ENCODE measurements at places on chromosomes 2 and 18.

- H3K4me3 ChIP-seq: no peak overlapping the region
- DNase-seq: no peak
- no peaks in the 10 kb centered on the region for H3K27me3 ChIP-seq
- H3K36me3 ChIP-seq: no peaks in the 10 kb centered on the region
- no peaks in the 10 kb centered on the region for H3K4me1 ChIP-seq
These were observed 18.8 kb downstream of the SPRED2 start for GRCh38 chr2:65413610-65414009.

- no peaks in the 10 kb centered on the region for H3K36me3 ChIP-seq
- no peak overlapping the region for H3K27ac ChIP-seq
- peaks cover 100% of the 10 kb centered on the region for H3K27me3 ChIP-seq
These were observed 2.0 kb upstream of the CHRND start for GRCh38 chr2:232523682-232524597.

GRCh38 chr18:51039138-51040112, 9.4 kb downstream of the SMAD4 start:
- DNase-seq: no peak
- H3K4me3 ChIP-seq: no peak overlapping the region
- peak overlapping the region; percentile 7 for H3K27ac ChIP-seq
- H3K4me1 ChIP-seq: peaks cover 98% of the 10 kb centered on the region
- H3K27me3 ChIP-seq: no peaks in the 10 kb centered on the region

- no peaks in the 10 kb centered on the region for H3K27me3 ChIP-seq
- H3K4me1 ChIP-seq: peaks cover 57% of the 10 kb centered on the region
- no peak overlapping the region for H3K27ac ChIP-seq
- H3K36me3 ChIP-seq: no peaks in the 10 kb centered on the region
These were observed 207.9 kb downstream of the ARL4C start for GRCh38 chr2:234288974-234289455.

DNA sequence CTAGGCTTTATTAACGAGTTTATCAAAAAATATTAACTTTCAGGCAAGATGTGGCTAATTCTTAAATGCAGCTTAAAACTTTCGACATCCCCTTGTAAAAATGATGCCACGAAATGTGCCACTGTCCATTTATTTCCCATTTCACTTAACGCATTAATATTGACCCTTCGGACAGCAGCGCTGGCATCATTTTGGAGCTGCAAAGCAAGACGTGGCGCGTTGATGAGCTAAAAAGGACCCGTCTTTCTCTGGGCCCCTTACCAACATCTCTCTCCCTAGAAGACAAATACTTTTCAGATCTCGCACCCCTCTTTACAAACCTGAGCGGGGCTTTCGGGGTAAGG, 367.9 kb downstream of the MTX2 start:
- DNase-seq: no peak
- H3K36me3 ChIP-seq: no peaks in the 10 kb centered on the region
- H3K27ac ChIP-seq: peak overlapping the region; percentile 88
- peak overlapping the region; percentile 78 for H3K4me3 ChIP-seq
- H3K4me1 ChIP-seq: no peaks in the 10 kb centered on the region

- no peaks in the 10 kb centered on the region for H3K36me3 ChIP-seq
- no peak overlapping the region for H3K27ac ChIP-seq
- H3K4me3 ChIP-seq: no peak overlapping the region
- peaks cover 6% of the 10 kb centered on the region for H3K27me3 ChIP-seq
- peaks cover 3% of the 10 kb centered on the region for H3K4me1 ChIP-seq
- DNase-seq: no peak
These were observed 219.6 kb upstream of the ID2 start for GRCh38 chr2:8462280-8462679.

GRCh38 chr2:8593243-8593642, 88.6 kb upstream of the ID2 start:
- no peak for DNase-seq
- no peak overlapping the region for H3K4me3 ChIP-seq
- no peaks in the 10 kb centered on the region for H3K27me3 ChIP-seq
- no peaks in the 10 kb centered on the region for H3K36me3 ChIP-seq
- peaks cover 14% of the 10 kb centered on the region for H3K4me1 ChIP-seq
- no peak overlapping the region for H3K27ac ChIP-seq

DNA sequence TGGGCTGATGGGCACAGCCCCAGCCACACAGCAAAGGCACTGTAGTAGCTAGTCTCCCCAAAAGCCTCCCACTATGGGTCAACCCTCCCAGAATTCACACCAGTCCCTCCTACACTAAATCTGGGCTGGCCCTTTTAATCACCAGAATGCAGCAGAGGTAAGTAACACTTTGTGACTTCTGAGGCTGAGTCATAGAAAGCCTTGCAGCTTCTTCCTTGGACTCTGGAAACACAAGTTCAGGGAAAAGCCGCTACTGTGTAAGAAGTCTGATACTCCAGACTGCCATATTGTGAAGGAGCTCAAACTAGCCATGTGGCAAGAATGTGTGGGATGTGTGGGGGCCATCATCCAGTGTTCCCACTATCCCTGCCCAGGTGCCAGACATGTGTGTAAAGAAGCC, 19.0 kb upstream of the SIX2 start:
- no peak overlapping the region for H3K27ac ChIP-seq
- H3K4me3 ChIP-seq: no peak overlapping the region
- no peaks in the 10 kb centered on the region for H3K27me3 ChIP-seq
- H3K36me3 ChIP-seq: no peaks in the 10 kb centered on the region
- no peaks in the 10 kb centered on the region for H3K4me1 ChIP-seq
- no peak for DNase-seq

DNA sequence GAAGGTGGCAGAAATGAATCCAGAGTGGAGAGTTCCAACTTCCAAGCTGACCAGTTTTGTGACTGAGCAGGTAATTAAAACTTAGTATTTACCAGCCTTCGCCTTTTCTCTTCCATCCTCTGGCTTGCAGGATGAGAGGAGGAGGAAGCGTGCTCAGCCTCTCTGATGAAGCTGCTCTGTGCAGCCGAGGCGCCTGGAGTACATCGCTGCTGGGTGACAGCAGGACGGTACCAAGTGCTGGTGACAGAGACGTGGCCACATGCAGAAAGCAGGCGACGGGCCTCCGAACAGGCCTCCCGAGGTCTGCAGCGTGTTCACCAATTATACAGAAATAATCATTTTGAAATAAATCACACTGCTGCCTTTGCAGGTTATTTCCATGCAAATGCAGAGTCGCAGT, 95.0 kb downstream of the MBP start:
- H3K4me3 ChIP-seq: no peak overlapping the region
- no peak for DNase-seq
- H3K27me3 ChIP-seq: no peaks in the 10 kb centered on the region
- peaks cover 7% of the 10 kb centered on the region for H3K36me3 ChIP-seq
- H3K4me1 ChIP-seq: peaks cover 30% of the 10 kb centered on the region
- no peak overlapping the region for H3K27ac ChIP-seq
